NCI-H446 (cell line): ENCODE measurements at places on chromosomes 13 and 19.

- no peak for DNase-seq
These were observed 53.5 kb upstream of the FLT1 start for GRCh38 chr13:28548468-28548867.

GRCh38 chr13:99477493-99477892 is 23.8 kb upstream of the TM9SF2 start:
- no peak for DNase-seq

DNA sequence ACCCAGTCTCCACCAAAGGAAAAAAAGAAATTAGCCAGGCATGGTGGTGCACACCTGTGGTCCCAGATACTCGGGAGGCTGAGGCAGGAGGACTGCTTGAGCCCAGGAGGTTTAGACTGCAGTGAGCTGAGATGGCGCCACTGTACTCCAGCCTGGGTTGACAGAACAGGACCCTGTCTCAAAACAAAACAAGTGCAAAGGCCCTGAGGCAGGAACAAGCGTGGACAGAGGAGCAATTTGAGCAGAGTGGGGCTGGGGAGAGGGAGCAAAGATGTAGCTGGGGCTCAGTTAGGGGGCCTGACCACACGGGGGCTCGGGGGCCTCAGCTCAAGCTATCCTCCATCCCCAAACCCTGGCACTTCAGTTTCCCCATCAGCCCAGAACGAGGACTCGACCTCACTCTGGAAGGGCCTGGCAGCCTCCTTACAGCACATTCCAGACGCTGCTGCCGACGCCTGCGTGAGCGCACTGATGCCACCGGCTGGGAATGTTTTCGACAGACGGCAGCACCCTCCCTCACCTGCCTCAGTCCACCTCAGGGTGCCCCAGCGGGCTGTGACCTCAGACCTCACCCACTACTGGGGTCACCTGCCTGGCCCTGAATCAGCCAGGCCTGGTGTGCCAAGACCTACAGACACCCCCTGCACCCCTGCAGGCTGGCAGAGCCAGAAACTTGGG is 1.8 kb upstream of the POLRMT start:
- no peak for DNase-seq

GRCh38 chr19:17510220-17510993 is 1.0 kb upstream of the PGLS start:
- no peak for DNase-seq

DNA sequence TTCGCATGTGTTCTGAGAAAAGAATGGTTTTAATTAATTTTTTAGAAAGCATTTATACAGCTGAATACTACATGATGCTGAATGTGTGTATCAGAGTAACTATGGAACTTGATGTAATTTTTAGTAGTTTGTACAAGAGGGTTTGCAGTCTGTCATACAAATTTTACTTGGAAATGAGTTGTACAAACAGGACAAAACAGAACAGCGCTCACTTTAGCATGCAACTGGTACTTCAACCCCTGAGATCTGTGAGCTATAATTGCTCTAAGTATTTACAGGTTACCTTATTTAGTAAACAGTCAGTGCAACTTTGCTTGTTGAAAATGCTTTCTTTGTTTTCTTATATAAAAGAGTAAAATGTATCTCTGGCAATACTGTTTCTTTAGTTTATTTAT is 706 bp downstream of the TNFRSF19 start:
- no peak for DNase-seq

DNA sequence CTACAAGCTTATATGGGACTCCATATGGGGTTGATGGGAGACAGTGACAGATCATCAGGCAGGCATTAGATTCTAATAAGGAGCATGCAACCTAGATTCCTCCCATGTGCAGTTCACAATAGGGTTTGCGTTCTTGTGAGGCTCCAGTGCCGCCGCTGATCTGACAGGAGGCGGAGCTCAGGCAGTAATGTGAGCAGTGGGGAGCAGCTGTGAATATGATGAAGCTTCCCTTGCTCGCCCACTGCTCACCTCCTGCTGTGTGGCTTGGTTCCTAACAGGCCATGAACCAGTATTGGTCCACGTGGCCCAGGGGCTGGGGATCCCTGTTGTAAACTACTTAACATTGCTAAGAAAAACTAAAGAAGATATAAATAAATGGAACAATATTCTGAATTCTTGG is 378.4 kb downstream of the KCNRG start:
- DNase-seq: peak; percentile 50

DNA sequence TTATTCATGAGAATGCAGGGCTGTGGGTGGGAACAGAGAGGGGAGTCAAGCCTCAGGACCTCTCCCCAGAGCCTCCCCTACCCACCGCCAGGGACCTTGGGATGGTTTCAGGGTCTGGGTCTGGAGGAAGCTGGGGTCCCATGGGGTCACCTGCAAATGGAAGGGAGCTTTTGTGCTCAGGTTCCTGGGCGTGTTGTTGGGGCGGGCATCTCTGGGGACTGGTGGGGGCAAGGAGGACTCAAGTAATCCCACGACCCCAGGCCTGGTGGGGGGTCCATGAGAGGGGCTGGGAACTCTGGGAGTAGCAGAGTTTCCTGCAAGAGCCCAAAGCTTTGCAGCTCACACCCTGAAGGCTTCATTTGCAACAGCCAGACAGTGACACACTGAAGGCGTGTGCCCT is 60.2 kb downstream of the UNC13A start:
- no peak for DNase-seq

- no peak for DNase-seq
These were observed 58.7 kb upstream of the KLF5 start for GRCh38 chr13:73000027-73000674.

DNA sequence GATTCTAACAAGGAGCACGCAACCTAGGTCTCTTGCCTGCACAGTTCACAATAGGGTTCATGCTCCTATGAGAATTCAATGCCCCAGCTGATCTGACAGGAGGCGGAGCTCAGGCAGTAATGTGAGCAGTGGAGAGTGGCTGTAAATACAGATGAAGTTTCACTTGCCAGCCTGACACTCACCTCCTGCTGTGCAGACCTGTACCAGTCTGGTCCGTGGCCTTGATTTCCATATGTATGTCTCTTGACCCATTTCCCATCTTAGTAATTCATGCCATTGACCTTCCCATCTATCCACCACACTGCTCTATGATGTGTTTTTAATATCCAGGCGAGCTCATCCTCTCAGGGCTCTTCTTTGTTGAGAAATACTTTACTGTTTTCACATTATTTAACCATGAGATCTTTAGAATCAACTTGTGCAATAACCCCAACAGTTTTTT is 95.2 kb downstream of the LRCH1 start:
- peak; percentile 40 for DNase-seq

DNA sequence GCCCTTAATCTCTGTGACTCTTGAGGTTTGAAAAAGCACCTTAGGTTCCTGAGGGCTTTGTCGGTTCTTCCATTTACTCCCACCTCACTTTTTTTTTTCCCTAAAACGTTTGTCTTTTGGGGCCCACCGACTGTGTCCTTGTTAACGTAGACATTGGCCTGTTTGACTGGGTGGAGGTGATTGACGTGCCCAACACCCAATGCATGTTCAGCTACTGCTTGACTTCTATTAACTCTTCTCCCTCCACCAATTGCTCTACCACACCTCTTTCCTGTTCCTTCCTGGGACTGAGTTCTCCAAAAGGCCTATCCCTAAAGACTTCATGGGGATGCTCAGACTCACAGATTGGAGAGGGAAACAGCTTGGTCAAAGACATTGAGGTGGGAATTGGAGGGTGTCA is 17.3 kb downstream of the CKM start:
- no peak for DNase-seq

- no peak for DNase-seq
These were observed 51.5 kb upstream of the C13orf46 start for GRCh38 chr13:114025405-114025713.

GRCh38 chr13:91564396-91564795 is 166.0 kb downstream of the GPC5 start:
- DNase-seq: no peak
